ENCODE measurements at places on chromosomes 5 and 9.

DNA sequence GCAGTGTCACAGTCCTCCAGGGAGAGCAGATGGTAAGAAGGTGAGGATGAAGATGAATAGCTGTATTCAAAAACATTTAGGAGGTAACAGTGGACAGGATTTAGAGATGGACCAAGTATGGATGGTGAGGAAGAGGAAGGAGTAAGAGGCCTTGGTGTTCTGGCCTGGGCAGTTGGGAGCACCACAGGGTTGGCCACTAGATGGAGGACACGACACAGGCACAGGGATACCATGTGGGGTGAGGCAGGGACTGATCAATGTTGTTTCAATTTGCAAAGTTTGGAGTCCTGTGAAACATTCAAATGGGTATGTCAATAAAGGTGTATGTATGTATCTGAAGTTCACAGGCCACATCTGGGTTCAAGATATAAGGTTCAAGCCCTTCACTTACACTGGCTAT lies 141.1 kb upstream of the RASEF start:
- no peak for DNase-seq

GRCh38 chr9:114341991-114342390 lies 12.3 kb downstream of the ORM2 start:
- no peak for DNase-seq

GRCh38 chr5:103452666-103453065 lies 109.9 kb downstream of the NUDT12 start:
- no peak for DNase-seq

GRCh38 chr9:126413391-126414068 lies 86.9 kb downstream of the MVB12B start:
- DNase-seq, result no peak

DNA sequence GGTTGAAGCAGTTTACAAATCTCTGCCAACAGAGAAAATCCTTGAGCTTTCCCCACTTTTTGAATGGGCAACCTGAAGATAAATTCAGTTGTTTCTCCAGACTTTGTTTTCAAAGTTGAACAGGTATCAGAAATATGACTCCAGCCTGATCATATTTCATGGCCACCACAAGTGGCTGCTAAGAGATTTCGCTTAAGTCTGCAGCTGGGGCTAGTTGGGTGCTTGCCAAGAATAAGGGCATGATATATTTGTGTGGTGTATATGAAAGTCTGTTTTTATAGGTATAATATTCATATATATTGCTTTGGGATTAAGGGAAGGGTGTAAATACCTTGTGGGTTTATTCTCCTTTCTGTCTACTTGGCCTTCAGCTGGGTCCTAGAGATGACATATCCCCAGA lies 168.4 kb upstream of the GDNF start:
- DNase-seq, result no peak

- no peak for DNase-seq
Observed at GRCh38 chr9:7287986-7288385, 511.6 kb downstream of the DMAC1 start.

DNA sequence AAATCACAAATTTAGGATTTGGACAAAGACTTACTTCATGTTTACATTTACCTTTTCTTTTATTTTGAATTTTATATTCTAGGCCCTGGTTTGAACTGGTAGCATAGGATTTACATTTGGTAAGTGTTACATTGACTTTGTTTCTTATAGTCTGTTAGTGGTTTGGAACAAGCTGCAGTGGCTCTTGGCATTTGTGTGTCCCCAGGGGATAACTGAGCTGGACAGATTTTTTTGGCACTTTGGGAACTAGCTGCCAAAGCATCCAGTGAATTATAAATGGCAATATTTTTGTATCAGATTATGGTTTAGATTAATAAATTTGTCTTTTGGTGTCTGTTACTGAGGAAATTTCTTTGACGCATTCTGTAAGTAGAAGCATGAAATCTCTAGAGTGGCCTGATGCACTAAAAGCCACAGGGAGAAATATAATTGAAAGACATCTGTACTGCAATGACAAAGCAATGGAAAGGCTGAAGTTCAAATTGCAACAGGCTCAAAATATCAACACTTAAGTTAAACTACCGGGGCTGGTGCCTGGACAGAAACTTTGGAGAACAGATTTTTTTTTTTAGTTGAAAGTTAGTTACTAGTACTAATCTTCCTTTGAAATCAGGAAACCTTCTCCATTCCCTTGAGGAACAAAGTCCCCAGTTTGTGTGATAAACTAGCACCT lies 107.6 kb upstream of the PLCXD3 start:
- DNase-seq, result no peak

- no peak for DNase-seq
Observed at GRCh38 chr5:154945695-154946301, 4.9 kb downstream of the MRPL22 start.

DNA sequence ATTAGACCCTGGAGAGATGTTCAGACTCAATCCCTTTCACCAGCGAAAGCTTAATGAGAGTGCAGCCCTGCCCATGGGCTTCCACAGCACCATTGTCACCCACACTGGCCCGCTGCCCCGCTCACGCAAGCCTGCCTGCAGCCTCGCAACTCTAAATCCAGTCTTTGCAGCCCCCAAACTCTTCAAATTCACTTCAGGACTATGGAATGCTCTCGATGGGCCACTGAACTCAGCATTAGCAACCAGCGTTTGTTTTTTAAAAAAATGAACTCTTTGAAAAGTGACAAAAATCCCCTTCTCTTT lies 17.1 kb downstream of the DCANP1 start:
- no peak for DNase-seq

DNA sequence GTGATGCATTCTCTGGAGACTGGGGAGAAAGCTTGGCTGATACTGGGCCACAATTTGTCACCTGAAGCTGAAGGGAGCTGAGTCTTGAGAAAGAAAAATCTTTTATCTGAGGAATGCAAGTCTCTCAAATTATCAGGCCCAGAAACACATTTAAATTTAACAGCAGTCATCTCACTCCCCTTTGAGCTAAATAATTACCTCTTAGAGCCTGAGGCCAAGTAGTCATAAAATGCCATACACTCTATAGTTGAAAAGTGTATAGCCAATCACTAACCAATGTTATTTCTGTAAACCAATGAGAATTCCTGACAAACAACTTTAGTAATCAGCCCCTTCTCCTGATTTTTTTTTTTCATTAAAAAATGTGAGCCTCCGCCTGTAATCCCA lies 32.7 kb upstream of the DAPK1 start:
- no peak for DNase-seq

- DNase-seq, result no peak
Observed at GRCh38 chr9:134928436-134929192, 10.9 kb upstream of the FCN1 start.
